ENCODE measurements at places on chromosomes 2 and 18. TPM values are rescaled to one million over a fixed set of nuclear protein-coding genes. Genes with fewer than 3 reads are reported as not detected.

Gene HOXD10
- not detected for total RNA-seq

GRCh38 chr18:48801728-48802542 lies 148.8 kb downstream of the SMAD7 start:
- H3K27ac ChIP-seq, result peak overlapping the region; percentile 79
- no peaks in the 10 kb centered on the region for H3K36me3 ChIP-seq
- DNase-seq, result no peak
- peaks cover 44% of the 10 kb centered on the region for H3K4me1 ChIP-seq
- H3K27me3 ChIP-seq, result no peaks in the 10 kb centered on the region

Gene SPP2
- not detected for total RNA-seq

DNA sequence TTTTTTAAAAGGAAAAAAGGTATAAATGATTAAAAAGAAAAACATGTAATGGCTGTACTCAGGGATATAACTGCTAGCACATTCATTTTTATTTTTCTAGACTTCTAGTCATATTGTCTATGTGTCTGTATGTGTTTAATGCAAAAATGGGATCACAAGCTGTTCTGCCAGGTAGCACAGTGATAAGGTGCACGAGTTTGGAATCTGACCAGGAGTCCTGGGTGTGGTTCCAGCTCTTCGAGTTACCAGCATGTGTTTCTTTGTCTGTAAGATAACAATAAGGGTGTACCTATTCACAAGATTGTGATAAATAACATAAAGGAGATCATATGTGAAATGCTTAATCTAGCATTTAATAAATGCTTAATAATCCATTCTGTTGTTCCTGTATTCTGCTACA lies 145.3 kb downstream of the PKP4 start:
- H3K27ac ChIP-seq, result no peak overlapping the region
- H3K27me3 ChIP-seq, result peaks cover 2% of the 10 kb centered on the region
- H3K36me3 ChIP-seq, result no peaks in the 10 kb centered on the region
- DNase-seq, result no peak
- no peaks in the 10 kb centered on the region for H3K4me1 ChIP-seq

Gene CIB4
- total RNA-seq, result not detected

Gene DLX2
- total RNA-seq, result 0.25 TPM

All from natural killer cell treated with Interleukin-12 subunit alpha and Interleukin-12 subunit beta and Interleukin-15 and Interleukin-18, amount 100 ng/mL, for 72 hours (primary cell).